ENCODE measurements at places on chromosomes 6 and 20.

DNA sequence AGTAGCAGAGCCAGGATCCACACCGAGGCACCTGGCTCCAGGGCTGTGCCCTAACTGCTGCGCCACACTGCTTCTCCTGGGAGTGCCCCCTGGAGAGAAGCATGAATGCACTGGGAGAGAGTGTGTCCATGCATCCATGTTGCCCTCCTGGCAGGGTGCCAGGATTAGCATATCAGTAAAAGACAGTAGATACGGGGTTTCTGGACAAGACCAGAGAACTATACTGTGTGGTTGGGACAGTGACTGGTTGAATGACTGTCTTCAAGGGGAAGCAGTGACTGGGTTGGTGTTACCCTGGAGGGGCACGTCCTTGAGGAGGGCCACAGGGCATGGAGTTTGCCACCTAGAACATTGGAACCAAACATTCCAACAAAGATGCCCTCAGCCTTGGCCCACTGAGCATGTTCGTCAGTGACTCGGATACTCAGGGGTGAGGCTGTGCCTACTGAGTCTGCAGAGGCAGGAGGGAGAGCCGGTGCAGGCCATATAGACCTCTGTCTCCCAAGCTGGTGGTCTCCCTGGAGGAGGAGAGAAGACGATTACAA, 288.8 kb downstream of the CDC5L start:
- DNase-seq: no peak

GRCh38 chr6:26124781-26125685, 37.8 kb downstream of the HFE start:
- DNase-seq: no peak

DNA sequence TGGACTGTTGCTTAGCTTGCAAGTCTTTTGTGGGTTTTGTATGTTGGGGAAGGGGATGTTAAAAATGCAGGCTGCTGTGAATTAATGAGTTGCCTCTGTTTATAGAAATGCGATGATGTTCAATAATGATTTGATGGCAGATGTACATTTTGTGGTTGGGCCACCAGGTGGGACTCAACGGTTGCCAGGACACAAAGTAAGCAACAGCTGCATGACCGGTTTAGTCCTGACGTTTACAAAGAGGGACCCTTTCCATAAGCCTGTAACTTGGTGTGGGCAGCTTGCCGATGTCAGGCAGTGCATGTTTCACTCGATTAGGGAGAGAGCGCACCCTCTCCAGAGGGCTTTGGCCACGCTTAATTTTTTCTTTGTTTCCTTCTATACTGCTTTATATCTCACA, 1.3 kb downstream of the BTBD3 start:
- no peak for DNase-seq

DNA sequence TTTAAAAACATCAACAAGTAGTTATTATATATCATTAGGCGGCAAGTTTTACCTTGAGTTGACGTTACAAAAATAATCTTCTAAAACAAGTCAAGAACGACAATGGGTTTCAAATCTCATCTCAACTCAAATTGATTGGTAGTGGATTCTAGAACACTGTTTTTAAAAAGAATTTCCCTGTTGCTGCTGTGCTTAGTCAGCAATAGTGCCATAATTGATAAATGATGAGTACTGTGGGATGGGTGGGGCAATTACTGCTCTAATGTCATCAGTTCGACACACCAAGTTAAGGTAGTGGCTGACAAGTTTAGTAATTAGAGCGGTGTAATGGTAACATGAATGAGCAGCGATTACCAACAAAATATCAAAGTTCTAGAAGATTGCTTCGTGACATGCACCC, 73.4 kb upstream of the HTR1B start:
- DNase-seq: no peak
